ENCODE measurements at places on chromosomes 11 and 22.

- no peak for DNase-seq
Observed at GRCh38 chr22:47444746-47445065, 682.3 kb downstream of the TBC1D22A start.

DNA sequence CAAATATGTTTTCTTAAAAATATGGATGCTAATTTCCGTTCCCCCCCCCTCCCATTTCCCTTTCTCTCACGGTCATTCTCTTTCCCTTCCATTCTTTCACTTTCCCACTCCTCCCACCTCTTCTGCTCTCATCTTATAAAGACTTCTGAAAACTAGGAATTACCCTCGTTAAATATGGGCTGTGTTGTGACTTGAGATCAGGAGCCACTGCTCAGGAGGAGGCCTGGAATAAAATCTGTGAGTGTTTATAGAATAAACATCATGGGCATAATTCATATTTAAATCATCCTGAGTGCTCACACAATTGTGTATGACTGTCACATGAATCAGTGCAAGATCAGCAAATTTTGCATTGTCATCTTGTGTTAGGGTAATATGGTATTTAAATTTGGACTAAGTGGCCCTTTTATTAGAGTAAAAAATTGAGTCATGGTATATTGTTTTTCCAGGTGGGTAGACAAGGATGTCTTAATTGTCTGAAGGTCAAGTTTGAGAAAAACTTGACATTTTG, 208.0 kb downstream of the DDX10 start:
- DNase-seq = no peak

DNA sequence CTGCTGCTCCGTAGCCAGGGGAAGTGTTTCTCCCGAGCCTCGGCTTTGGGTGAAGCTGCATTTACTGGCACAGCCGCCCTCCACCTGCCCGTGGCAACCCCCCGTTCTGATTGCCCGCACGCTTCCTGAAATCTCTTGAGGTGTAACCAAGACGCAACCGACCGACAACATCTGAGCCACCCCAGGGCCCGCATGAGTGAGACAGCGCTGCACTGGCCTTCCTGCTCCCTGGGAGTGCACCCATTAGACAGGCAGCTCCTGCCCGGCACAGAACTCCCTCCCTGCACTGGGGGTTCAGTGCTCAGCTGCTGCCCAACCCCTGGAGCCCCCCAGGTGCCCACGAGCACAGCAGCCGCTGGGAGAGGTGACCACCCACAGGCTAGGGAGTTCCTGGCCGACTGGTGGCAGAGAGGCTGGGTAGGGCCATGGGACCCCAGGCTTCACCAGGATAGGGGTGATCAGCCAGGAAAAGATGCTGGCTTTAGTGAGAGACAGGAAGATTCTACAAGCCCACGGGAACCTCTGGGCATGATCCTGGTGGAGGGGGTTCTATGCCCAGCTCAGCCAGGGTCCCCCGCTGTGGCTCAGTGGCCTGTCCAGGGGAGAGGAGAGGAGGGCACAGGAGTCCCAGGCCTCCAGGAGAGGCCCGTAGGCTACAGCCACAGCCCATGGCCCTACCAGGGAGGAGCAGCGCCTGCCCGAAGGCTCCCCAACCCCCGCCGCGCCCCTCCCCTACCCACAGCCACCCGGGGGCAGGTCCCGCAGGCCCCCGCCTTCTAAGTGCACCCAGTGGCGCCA, 14.6 kb downstream of the PLXNB2 start:
- DNase-seq = no peak

- DNase-seq = no peak
Observed at GRCh38 chr11:79508461-79508860, 67.6 kb upstream of the TENM4 start.
